Activated T-cell treated with anti-CD3 and anti-CD28 coated beads, Interleukin-2, amount 50 U/mL, for 4 hours (primary cell): ENCODE measurements at places on chromosomes 4 and X. TPM values are rescaled to one million over a fixed set of nuclear protein-coding genes. Genes with fewer than 3 reads are reported as not detected.
A peak's percentile ranks its signal among the peaks of the same experiment; 100 is the strongest.

GABRG1 gene
- total RNA-seq, result not detected

GRCh38 chr4:3399277-3400194, 42.2 kb upstream of the HGFAC start:
- no peak for DNase-seq

FUNDC1 gene
- total RNA-seq, result 10.2 TPM

DNA sequence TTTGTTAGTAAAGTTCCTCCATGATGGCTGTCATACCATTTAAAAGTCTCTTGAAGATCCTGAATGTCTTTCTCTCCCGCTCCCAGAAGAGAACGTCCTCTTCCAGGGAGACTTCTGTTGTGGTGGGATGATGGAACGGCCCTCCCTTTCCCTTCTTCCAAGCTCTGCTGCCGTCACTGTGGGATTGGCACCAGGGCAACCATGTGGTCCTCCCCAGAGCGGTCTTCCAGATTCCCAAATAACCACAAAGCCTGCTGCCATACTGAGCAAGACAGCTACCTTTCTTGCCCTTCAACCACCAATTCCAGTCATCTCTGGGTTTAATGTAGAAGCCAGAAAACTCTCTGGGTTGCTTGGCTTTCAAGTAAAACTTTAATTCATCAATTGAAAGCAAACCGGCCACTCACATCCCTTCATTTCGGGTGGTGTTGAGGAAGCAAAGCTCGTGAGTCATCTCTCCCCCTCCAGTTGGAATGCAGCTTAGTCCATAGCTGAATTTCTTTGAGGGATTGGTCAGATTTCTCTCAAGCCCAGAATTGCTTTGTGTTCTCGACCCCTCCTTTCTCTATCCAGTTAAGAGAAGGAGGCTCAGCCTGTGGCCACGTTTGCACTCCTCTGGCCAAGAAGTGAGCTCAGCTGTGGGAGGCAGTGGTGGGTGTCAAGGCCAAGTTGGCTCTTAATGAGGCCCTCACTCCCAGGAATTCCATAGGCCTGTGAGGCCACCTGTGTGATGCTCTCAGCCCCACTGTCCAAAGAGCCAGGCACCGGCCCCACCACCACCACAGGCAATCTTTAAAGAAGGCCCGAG, 36.9 kb downstream of the FHDC1 start:
- DNase-seq, result no peak

DNA sequence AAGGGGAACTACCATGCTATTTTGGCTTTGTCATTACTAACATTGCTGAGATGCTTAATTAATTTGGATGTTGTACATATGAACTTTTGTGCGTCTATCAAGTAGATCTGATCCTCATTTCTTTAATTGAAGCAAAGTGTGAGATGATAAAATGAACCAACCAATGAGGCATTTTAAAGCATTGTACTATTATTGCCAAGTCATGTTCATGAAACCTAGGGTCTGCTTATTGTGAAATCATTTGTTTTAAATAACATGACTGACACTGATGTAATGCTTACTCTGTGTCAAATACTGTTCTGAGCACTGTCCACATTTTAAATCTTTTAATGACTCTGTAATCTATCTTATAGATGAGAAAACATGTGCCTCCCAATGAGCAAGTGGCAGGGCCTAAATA, 57.7 kb downstream of the C4orf33 start:
- no peak for DNase-seq

- DNase-seq, result no peak
Observed at GRCh38 chr4:6141554-6141953, 58.8 kb downstream of the JAKMIP1 start.

BEND2 gene
- not detected for total RNA-seq

DNA sequence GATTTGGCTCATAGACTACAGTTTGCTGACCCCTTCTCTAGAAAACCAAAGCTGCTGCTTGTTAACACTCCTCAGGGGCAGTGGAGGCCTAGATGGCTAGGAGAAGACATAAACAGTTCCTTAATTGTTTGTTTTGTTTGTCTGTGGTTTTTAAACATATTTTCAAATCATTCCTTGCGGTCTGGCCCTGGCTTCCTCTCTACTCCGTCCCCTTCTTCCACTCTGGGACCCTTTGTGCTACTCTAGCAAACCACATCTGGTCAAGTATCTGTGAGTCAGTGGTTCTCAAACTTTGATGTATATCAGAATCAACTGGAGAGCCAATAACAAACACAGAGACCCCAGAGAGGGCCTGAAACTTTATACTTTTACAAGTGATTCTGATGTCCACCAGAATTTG, 36.1 kb downstream of the FRMPD4 start:
- DNase-seq, result no peak

TEX13C gene
- total RNA-seq, result not detected

- DNase-seq, result no peak
Observed at GRCh38 chr4:24849756-24850155, 54.4 kb downstream of the SOD3 start.

DNA sequence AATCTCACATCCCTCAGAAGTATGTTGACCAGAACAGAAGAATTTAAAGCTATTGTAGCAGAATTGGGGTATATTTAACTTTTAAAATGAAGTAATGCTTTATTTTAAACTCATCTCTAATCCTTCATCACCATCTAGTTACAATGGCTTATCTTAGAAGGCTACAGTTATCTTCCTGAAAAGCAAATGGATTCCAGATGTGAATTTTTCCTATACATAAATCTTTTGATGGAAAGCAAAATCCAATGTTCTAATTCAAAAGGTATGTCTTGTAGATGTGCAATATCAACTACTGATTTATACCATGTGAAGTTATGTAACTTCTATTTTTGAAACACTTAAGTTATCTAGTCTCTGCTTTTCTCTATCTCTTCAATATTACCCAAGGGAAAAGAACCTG, 47.6 kb downstream of the CCNG2 start:
- no peak for DNase-seq

- DNase-seq, result no peak
Observed at GRCh38 chrX:51837921-51838320, 55.5 kb upstream of the MAGED1 start.

GRCh38 chr4:105135785-105136184, 10.9 kb upstream of the TET2 start:
- DNase-seq, result no peak

- no peak for DNase-seq
Observed at GRCh38 chr4:128573781-128574508, 235.6 kb upstream of the JADE1 start.

DNA sequence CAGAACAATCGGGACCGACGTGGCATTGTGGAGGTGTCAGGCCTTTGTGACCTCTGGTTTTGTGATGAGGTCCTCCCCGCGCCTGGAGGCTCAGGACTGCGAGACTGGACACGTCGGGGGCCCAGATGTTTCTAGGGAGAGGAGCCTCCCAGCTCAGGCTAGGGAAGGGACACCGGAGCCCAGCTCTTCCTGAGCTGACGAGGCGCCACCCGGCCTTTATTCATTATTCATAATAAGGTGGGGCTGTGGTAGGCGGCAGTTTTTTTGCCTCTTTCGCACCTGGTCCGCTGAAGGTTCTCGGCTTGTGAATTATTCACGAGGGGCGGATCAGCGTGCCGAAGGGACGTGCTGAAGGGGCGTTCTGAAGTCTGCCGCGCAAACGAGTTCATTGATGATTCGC, 2.3 kb upstream of the UBA1 start:
- peak; percentile 48 for DNase-seq

- DNase-seq, result no peak
Observed at GRCh38 chr4:114487101-114487500, 111.5 kb upstream of the UGT8 start.

AADAT gene
- not detected for total RNA-seq

- no peak for DNase-seq
Observed at GRCh38 chr4:102193145-102193544, 152.1 kb downstream of the SLC39A8 start.

DNA sequence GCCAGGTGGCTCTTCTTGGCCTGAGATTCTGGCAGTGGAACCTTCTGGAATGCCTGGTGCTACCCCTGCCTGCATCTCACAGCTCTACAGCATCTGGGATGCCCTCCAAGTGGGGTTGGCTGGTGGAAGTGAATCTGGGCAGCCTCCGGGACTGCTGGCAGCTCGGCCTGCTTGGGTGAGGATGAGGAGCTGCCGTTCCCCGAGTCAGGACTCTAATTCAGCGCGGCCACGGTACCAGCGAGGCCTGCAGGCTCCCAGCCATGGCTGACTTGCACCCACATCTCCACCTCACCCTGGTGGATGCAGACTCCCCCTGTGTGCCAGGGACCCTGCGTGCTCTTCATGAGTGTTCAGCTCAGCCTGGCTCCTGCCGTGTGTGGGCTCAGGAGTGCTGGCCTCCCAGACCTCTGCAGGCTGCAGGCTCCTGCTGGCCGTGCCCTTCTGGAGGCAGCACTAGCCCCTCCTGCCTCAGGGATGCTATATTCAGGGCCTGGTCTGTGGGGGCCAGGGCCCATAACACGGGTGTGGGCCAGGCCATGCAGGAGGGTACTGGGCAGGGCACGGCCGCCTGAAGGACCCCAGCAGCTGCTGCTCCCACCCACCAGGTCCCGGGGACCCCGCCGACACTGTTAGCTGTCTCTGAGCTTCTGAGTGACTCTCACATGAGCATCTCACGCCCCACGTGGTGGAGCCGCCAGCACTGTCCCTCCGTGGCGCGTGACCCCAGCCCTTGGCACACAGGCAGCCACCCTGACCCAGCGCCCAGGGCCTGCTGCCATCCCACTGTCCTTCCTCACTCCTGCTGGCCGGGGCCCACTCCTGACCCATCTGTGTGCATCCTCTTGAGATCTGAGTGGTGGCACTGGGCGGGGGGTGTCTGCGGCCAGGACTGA, 10.6 kb downstream of the UVSSA start:
- no peak for DNase-seq

DNA sequence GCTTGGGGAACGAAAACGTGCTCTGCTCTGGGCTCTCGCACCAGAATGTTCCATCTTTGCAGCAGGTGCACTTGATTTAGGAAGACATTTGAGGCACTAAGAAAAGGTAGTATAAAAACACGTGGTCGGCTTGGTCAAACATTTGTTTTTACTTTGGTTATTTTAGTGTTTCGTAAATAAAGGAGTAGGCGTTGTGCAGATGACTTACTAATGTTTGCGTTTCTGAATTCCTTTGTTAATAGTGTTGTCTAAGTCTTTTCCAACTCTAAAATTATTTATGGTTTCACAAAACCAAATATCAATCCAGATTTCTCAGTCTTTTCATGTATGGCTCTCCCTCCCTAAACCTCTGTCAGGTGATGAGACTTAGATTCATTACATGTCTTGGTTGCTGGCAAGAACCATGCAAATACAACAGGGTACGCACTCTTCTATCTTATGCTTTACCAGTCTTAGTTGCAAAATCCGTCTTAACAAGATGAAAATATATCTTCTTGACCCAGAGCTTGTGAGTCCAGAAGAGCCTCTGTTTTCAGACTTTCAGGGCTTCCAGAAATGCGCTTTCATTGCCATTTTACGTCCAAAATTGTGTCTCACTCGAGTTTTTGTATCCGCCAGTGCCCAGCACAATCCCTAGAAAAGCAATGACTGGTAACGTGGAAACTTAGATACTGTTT, 686 bp downstream of the MTHFD2L start:
- no peak for DNase-seq

- no peak for DNase-seq
Observed at GRCh38 chrX:41946989-41947612, 23.7 kb upstream of the CASK start.

ATP6AP2 gene
- total RNA-seq, result 49.2 TPM

GRCh38 chrX:11267425-11267824, 25.8 kb upstream of the AMELX start:
- DNase-seq, result no peak

RASGEF1B gene
- total RNA-seq, result 24.5 TPM

DNA sequence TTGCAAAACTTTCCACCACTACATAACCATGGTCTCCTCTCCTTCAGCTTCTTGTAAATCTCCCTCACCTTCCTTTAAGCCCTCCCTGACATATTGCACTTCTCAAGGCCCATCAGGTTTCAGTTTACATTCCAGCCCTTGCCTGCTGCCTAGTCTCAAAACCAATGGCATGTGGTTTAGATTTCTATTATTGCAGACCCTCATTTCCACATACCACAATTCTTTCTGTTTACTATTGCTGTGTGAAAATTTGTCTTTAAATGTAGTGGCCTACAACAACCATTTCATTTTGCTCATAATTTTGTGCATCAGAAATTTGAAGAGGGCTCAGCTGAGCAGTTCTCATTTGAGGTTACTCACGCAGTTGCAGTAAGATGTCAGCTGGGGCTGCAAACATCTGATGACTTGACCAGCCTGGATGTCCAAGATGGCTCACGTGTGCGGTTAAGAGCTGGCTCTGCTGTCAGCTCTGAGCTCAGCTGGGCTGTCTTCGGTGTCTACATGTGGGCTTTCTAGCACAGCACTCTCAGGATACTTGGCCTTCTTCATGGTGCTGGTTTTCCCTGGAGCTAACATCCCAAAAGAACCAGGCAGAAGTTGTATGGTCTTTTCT, 29.9 kb upstream of the SOD3 start:
- no peak for DNase-seq

FAM120C gene
- total RNA-seq, result 11.1 TPM

GRCh38 chrX:39335513-39336235, 534.4 kb downstream of the MID1IP1 start:
- no peak for DNase-seq

DNA sequence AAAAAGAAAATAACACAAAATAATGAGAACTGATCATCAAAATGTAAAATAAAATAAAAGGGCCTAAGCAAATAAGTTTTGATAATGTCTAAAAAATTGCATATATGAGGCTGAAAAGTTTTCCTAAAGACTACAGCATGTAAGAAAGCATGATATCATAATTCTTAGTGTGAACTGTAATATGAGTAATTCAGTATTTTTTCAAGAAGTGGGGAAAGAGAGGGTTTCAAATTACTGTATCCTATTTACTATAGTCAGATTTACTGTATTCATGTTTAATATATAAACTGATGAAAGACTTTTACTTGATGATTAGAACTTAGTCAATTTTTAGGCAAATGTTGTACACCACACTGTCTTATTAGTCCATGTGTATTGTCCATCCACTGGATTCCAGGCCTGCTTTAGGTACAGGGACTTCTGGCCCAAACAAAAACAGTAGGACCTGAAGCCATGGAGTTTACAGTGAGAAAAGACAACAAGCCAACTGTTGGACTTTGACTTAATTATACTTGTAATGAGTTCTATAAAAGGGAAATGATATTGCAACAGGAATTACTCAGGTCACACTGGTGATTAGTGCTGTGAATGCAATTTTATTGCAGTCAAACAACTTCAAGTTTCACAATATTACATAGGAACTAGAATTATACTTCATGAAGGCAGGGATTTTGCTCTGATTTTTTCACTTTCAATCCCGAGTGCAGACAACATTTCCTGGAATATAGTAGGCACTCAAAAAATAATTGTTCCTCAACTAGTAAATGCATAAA, 517.7 kb upstream of the GALNT7 start:
- no peak for DNase-seq

PRDM8 gene
- 5.1 TPM for total RNA-seq

DNA sequence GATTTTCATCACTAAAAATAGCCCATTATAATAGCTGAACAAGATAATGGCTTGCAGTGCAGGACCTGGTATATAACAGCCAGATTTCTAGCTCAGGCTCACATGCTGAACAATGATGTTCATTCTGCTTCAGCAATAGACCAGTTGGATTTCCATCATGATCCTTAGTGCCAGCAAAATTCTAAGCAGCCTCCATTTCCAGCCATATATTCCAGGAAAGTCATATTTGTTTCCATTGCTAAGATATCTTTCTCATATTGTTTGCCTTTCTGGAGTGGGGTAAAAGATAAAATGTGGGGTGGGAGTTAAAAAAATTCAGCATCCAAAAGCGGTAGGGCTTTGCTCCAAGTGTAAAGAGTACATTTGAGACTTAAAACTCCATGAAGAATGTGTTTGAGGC, 2344.1 kb downstream of the PCDH7 start:
- DNase-seq, result no peak

GRCh38 chr4:138182838-138183426, 59.2 kb downstream of the SLC7A11 start:
- DNase-seq, result no peak

FABP2 gene
- not detected for total RNA-seq
